ENCODE measurements at places on chromosomes 3 and 15.
A peak's percentile ranks its signal among the peaks of the same experiment; 100 is the strongest.

DNA sequence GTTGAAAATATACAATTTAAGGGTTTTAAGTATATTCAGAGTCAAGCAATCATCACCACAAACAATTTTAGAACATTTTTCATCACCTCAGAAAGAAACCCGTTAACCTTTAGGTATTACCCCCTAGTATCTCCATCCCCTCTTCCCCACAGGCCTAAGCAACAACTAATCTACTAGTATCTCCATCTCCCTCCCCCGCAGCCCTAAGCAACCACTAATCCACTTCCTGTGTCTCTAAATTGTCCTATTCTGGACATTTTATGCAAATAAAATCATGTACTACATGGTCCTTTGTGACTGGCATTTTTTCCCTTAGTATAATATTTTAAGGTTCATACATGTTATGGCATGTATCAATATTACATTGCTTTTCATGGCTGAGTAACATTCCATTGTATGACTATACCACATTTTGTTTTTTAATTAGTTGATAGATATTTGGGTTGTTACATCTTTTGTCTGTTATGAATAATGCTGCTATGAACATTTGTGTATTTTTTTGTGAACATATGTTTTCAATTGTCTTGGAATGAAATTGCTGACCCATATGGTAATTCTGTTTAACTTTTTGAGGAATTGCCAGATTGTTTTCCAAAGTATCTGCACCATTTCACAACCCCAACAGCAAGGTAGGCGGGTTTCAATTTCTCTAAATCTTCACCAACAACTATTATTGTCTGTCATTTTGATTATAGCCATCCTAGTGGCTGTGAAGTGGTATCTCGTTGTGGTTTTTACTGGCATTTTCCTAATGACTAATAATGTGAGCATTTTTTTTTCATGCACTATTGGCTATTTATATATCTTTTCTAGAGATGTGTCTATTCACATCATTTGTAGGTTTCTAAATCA, 215.6 kb upstream of the CD96 start:
- DNase-seq, result no peak

DNA sequence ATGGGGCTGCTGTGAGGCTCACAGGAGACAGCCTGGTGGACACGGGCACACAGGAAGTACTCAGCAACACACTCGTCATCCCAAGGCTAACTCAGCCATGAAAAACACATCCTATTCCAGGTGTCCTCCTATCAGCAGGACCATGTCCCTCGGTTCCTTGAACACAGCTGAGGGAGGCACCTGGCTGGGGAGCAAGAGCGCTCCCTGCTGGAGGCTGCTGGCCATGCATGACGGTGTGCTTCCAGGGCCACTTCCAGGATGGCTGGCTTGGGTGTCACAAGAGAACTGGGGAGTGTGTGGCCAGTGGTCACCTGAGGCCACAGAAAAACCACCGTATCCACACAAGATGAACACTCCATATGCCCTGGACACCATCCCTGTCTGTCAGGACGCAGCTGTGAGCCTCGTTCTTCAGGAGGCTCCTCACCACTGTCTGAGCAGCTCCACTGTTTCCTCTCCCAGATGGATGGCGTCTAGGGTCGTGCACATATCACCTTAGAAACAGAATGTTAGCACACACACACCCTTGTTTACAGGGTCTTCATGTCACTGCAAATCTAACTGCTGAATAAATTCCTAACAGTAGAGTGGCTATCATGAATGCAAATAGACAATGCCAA, 31.0 kb downstream of the POC1A start:
- DNase-seq, result peak; percentile 45

GRCh38 chr3:6222069-6222468, 638.8 kb upstream of the GRM7 start:
- no peak for DNase-seq

GRCh38 chr15:69275074-69275670, 23.5 kb upstream of the PAQR5 start:
- DNase-seq, result no peak

- DNase-seq, result no peak
Measured at GRCh38 chr3:157074490-157074889, 85.5 kb downstream of the CCNL1 start.

DNA sequence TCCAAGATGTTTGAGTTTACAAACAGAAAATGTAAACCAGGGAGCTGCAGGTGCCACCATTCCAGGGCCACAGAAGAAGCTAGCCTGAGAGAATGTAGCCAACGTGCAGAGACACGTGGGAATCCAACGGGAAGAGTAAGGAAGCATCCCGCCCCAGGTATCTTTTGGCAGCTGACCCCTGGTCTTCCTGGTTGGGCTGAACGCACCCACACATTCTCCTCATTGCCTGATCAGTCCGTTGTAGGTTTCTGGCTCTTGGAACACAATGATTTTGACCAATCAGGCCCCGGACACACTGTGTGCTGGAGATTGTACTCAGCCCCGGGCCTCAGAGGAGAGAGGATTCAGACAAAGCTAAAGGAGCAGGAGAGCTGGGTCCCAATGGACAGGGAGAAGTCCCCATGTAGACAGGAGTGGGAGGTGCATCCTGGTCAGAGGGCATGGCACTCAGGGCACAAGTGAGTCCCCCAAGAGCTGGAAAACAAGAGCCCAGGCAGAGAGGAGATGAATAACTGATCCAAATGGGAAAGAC, 102.3 kb downstream of the TPRA1 start:
- no peak for DNase-seq

DNA sequence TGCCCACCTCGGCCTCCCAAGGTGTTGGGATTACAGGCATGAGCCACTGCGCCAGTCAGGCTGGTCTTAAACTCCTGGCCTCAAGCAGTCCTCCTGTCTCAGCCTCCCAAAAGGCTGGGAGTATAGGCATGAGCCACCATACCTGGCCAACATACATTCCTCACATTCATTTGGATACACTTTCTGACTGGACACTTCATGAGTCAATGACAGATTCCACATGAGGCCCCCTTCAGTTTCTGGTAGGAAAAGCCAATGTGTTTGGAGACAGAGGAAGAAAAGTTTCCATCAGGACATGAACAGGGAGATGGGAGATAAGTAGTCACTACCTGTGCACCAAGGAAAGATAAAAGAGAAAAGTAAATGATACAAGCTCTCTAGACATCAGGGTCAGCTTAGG, 49.4 kb upstream of the GSK3B start:
- DNase-seq, result no peak

DNA sequence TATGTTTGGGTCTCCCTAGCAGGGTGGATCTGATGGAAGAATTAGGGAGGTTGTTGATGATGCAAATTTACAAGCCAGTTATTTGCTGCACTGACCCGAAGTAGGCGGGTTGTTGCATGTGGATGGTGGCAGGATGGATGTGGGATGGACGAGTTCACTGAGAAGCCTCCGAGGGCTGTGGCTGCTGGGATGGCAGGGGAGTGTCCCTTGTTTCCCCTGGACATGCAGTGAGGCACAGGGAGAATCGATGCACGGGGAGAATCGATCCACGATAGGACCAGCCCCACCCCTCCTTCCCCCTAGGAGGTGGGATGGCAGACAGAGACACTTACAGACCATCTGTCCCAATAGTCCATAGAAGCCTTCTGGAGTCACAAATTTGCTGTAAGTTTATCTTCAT, 31.0 kb upstream of the KLF13 start:
- DNase-seq, result no peak

DNA sequence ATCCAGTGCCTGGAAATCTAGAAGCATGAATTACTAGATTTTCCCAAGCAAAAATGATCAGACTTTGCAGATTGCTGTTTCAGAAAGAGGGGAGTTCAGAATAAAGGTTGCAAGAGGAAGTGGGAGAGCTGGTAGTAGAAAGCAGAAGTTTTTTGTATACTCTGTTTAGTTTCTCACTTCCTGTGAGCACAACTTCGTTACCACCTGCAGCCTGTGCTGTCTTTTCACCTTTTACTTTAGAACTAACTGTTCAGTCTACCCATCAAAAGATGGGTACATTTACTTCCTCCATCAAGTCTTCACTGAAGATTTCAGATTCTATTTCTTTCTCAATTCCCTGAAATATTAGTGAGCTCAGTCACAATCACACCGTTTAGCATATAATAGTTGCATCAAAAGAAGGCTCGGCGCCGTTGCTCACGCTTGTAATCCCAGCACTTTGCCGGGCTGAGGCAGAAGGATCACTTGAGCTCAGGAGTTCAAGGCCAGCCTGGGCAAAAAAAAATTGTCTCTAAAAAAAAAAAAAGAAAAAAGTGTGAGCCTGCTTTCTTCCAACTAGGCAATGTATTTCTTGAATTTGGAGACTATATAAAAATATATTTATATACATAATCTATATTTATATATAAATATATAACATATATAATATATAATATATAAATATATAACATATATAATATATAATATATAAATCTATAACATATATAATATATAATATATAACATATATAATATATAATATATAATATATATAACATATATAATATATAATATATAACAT, 1.8 kb upstream of the CEP97 start:
- no peak for DNase-seq

- no peak for DNase-seq
Measured at GRCh38 chr3:14740983-14741382, 66.0 kb downstream of the C3orf20 start.

- DNase-seq, result no peak
Measured at GRCh38 chr3:128366136-128366535, 100.6 kb downstream of the DNAJB8 start.

DNA sequence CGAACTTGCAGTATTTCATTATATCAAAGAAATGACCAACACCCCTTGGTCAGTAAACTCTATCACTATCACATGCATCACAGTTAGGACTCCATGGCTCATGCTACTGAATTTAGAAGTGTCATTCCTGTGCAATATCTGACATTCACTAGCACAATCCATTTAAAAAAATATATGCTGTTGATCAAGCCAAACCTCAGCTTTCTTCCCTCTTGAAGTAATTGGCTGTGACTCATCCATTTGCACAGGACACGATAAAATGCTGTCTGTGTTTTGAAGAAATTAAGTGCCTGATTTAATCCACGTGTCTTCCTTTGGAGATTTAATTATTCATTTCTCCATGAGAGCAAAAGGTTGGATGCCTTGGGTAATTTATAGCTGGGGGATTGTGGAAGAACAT, 38.9 kb downstream of the CPNE4 start:
- no peak for DNase-seq

DNA sequence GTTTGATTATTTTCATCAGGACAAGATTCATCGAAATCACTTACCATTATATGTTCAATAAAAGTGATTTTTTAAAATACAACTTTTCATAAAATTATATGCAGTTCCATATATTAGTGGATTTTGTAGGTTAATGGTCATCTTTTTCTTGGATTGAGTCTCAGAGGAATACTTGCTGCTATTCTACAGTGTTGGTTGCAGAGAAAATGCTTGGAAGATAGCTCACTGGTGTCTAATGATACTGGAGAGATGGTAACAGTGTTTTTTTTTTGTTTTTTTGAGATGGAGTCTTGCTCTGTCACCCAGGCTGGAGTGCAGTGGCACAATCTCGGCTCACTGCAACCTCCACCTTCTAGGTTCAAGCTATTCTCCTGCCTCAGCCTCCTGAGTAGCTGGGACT, 143.3 kb downstream of the TCF12 start:
- no peak for DNase-seq

GRCh38 chr15:94247789-94248638, 16.7 kb downstream of the MCTP2 start:
- DNase-seq, result no peak

GRCh38 chr15:88243895-88244787, 12.4 kb downstream of the NTRK3 start:
- no peak for DNase-seq
